Muscle of arm (tissue), 14 donors: ENCODE measurements at places on chromosomes 5 and 9. TPM values are rescaled to one million over a fixed set of nuclear protein-coding genes. Genes with fewer than 3 reads are reported as not detected.

- no peak for DNase-seq
Measured at GRCh38 chr5:8906303-8906967, 639.4 kb downstream of the SEMA5A start.

GRCh38 chr5:95557841-95558240 lies 2.9 kb downstream of the ARSK start:
- no peak for DNase-seq

Gene PCDHB13
- polyA plus RNA-seq: 2.3 TPM

Gene PCDHA6
- not detected for polyA plus RNA-seq

- DNase-seq: no peak
Measured at GRCh38 chr5:35826056-35826455, 30.6 kb upstream of the IL7R start.

DNA sequence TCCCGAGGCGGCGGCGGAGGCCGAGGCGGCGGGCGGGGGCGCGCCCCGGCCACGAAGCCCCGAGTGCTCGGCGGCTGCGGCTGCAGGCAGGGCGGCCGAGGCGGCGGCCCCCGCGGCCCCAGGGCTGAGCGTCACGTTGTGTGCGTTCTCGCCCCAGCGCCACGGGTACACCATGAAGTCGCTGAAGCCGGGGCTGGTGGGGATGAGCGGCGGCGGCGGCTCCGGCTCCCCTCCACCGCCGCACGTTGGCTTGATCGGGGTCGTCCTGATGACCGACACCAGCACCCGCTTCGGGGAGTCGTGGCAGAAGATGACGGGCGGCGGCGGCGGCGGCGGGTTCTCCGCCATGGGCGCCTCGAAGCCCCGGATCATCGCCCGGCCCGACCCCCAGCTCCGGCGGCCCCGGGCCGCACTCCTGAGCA lies 498 bp downstream of the ZNF367 start:
- no peak for DNase-seq

Gene KIF24
- 10.6 TPM for polyA plus RNA-seq

Gene ENHO
- polyA plus RNA-seq: 3.7 TPM

GRCh38 chr9:2740616-2741015 lies 23.3 kb downstream of the KCNV2 start:
- DNase-seq: no peak

DNA sequence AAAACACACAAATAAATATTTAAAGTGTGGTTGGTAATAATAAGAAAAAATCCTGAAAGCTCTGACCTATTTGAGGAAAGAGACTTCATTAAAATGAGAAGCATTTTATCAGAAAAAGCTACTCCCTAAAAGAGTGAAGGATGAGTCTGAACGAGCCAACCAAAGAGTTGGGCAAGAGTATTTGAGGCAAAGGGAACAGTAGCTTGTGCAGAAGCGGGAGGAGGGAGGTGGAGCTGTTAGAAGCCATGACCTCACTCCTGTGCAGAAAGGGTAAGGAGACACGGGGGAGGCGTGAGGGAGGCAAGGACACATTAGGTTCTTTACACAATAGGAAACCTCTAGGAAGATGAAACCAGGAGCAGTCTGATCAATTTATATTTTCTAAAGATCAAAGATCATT lies 29.4 kb downstream of the SH3RF2 start:
- no peak for DNase-seq

GRCh38 chr5:175668006-175668405 lies 10.1 kb downstream of the HRH2 start:
- DNase-seq: no peak

DNA sequence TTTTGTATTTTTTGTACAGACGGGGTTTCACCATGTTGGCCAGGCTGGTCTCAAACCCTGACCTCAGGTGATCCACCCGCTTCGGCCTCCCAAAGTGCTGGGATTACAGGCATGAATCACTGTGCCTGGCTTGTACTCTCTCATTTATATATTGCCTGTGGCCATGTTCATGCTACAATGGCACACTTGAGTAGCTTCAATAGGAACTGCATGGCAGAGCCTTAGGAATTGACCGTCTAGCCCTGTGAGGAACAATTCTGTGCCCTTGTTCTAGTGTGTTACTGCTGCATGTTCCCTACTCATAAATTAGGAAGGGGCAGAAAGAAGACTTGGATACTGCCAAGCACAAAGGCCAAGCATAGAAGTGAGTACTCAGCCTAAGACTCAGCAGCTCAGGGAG lies 104.2 kb downstream of the LIFR start:
- no peak for DNase-seq
